GM12878 (cell line): ENCODE measurements at places on chromosomes 5 and 9. TPM values are rescaled to one million over a fixed set of nuclear protein-coding genes. Genes with fewer than 3 reads are reported as not detected.

DNA sequence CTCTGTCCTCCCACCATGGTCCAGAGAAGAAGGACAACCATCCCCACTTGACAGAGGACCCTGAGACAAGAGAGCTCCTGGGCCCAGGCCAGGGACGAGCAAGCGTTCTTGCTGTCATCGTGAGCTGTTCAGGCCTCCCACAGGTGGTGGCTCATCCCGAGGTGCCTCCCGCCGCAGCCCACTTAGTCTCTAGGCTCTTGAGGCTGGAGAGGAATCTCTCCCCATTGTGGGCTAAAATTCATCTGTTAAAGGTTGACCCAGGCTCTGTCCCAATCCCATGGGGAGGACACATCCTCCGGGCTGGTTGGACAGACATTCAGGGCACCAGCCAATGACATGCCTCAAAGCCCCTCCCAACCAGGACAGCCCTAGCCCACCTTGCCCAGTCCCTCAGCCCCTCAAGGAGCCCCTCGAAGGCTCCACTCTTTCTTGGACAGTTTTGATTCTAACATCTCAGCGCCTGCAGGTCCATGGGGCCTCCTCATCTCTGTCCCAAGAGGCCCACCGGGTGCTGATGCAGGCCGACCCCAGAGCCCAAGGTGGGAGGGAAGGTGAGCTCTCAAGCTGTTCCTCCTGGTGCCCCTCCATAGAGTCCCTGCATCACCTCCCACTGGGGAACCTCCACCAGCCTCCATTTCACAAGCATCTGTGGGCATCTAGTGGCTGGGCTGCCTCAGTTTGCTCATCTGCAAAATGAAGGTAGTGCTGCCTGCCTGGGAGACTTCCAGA lies 52.9 kb downstream of the BARX1 start:
- DNase-seq = no peak

GRCh38 chr5:62631909-62632580 lies 53.4 kb downstream of the LRRC70 start:
- DNase-seq = no peak

- no peak for DNase-seq
These were observed 1.8 kb downstream of the FGF10 start for GRCh38 chr5:44387406-44387805.

GRCh38 chr5:6085341-6085860 lies 292.9 kb downstream of the MED10 start:
- DNase-seq = no peak

- DNase-seq = no peak
These were observed 207.7 kb downstream of the YTHDC2 start for GRCh38 chr5:113721171-113721570.

DNA sequence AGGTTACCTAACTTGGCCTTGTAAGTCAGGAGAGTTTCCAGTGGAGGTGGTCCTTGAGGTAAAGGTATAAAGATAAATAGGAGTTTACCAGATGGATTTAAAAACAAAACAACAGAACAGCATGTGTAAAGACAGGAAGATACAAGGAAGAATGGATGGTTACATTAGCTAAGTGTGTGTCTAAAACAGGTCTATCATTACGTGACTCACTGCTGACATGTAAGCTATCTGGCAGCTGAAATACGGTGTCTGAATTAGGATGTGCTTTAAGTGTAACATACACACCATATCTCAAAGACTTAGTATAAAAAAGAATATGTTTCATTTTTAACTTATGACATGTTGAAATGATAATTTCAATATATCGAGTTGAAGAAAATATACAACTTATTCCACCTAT lies 405.1 kb upstream of the ADAMTSL1 start:
- DNase-seq = no peak

DNA sequence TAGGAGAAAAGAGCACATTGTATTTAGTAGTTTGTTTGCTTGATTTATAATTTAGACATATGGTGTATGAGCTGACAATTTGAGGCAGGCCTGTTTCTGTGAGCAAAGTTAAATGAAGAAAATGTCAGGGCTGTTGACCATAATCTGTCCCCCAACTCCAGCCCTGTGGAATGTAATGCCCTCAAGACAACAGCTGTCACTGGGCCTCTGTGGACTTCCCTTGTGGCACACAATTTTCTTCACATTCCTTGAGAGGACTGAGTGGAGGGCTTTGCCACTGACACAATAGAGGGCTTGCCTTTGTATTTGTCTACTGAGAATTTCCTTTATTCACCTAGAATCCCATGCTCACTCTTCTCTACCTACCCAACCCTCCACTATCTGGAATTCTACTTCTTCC lies 141.2 kb upstream of the CD180 start:
- no peak for DNase-seq

- no peak for DNase-seq
These were observed 411.5 kb downstream of the RASEF start for GRCh38 chr9:82651474-82651873.

- no peak for DNase-seq
These were observed 45.6 kb upstream of the FCN2 start for GRCh38 chr9:134834957-134835419.

PCDHA12 gene
- not detected in 2 replicates for polyA plus RNA-seq
